ENCODE measurements at places on chromosomes 11 and 22. TPM values are rescaled to one million over a fixed set of nuclear protein-coding genes. Genes with fewer than 3 reads are reported as not detected.
A peak's percentile ranks its signal among the peaks of the same experiment; 100 is the strongest.

- no peak overlapping the region for H3K27ac ChIP-seq
- H3K4me3 ChIP-seq = no peak overlapping the region
- DNase-seq = no peak
- H3K36me3 ChIP-seq = peaks cover 18% of the 10 kb centered on the region
- H3K27me3 ChIP-seq = no peaks in the 10 kb centered on the region
Measured at GRCh38 chr22:19438298-19438697, 6.0 kb downstream of the MRPL40 start.

LRRC74B gene
- 0.12 TPM for total RNA-seq

- H3K27ac ChIP-seq = no peak overlapping the region
- DNase-seq = no peak
- H3K4me1 ChIP-seq = no peaks in the 10 kb centered on the region
Measured at GRCh38 chr11:13260963-13261588, 16.5 kb upstream of the BMAL1 start.

UBQLN3 gene
- 1.9 TPM for total RNA-seq

DNA sequence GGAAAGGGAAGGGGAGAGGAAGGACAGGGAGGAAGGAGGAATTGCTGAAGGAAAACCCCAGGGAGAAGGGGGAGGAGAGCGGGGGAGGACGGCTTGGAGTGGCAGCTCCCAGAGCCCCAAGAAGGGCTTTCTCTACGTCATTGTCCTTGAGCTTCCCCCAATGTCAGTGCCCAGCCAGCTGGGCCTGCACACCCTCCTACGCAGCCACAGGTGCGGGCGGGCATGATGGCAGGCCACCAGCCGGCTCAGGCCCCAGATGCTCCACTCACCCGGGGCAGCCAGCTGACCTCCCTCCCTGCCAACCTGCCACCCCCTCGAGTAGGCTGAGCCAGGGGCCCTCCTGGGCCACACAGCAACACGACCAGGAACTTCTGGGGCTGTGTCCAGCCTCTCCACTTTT lies 11.2 kb downstream of the SYT7 start:
- peaks cover 8% of the 10 kb centered on the region for H3K27me3 ChIP-seq
- DNase-seq = no peak
- no peak overlapping the region for H3K27ac ChIP-seq
- no peaks in the 10 kb centered on the region for H3K36me3 ChIP-seq
- peaks cover 15% of the 10 kb centered on the region for H3K4me1 ChIP-seq

DERL3 gene
- total RNA-seq = 46.9 TPM

CCDC89 gene
- 0.21 TPM for total RNA-seq

HBG2 gene
- total RNA-seq = not detected

DNA sequence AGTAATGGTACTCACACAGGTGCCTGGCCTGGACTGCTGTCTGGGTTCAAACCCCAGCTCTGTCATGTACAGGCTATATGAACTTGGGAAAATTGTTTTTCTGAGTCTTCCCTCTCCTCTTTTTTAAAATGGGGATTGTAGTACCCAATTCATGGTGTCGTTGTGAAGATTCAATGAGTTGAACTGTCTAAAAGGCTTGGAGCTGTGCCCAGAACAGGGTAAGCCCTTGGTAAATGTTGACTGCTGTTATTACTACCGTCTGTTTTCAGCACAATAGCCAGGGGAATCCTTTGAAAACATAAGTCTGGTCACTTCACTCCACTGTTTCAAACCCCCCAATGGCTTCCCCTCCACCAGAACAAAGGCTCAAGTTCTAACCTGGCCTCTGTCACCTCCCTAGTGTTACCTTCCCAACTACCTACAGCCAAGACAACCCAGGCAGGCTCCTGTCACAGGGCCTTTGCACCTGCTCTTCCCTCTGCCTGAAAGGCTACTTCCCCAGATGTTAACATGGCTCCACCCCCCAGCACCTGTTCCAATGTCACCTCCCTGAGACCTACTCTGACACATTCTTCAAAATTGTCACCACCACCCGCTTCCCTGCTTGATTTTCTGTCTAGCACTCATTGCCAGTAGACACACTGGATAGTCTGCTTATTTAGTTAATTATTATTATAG lies 152.8 kb downstream of the CHST1 start:
- H3K36me3 ChIP-seq = no peaks in the 10 kb centered on the region
- DNase-seq = no peak
- no peaks in the 10 kb centered on the region for H3K4me1 ChIP-seq

GRCh38 chr11:34990916-34991315 lies 74.5 kb downstream of the PDHX start:
- no peak overlapping the region for H3K4me3 ChIP-seq
- H3K27ac ChIP-seq = no peak overlapping the region
- DNase-seq = no peak
- peaks cover 6% of the 10 kb centered on the region for H3K4me1 ChIP-seq

- DNase-seq = no peak
- H3K4me1 ChIP-seq = no peaks in the 10 kb centered on the region
- H3K27me3 ChIP-seq = no peaks in the 10 kb centered on the region
- H3K36me3 ChIP-seq = no peaks in the 10 kb centered on the region
- no peak overlapping the region for H3K4me3 ChIP-seq
Measured at GRCh38 chr22:16834971-16835370, 9.8 kb upstream of the XKR3 start.

GRCh38 chr22:30188911-30189310 lies 57.6 kb downstream of the LIF start:
- H3K36me3 ChIP-seq = no peaks in the 10 kb centered on the region
- H3K4me1 ChIP-seq = peaks cover 8% of the 10 kb centered on the region
- H3K4me3 ChIP-seq = no peak overlapping the region
- no peak for DNase-seq
- no peak overlapping the region for H3K27ac ChIP-seq
- peaks cover 4% of the 10 kb centered on the region for H3K27me3 ChIP-seq

DNA sequence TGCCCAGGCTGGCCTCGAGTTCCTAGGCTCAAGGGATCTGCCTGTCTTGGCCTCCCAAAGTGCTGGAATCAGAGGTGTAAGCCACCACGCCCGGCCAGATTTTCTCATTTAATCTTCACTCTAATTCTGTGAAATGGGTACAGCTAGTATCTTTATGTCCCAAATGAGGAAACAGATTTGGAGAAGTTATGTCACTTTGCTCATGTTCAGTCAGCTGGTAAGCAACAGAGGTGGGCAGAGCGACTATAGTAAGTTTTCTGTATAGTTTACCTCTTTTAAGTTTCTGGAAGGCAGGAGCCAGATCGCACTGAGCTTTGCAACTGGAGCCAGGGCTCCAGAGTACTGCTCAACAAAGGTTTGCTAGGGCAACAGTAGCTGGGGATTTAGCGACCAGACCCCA lies 33.2 kb downstream of the RCOR2 start:
- peaks cover 55% of the 10 kb centered on the region for H3K4me1 ChIP-seq
- H3K27ac ChIP-seq = peak overlapping the region; percentile 78

TEX12 gene
- not detected for total RNA-seq

DNA sequence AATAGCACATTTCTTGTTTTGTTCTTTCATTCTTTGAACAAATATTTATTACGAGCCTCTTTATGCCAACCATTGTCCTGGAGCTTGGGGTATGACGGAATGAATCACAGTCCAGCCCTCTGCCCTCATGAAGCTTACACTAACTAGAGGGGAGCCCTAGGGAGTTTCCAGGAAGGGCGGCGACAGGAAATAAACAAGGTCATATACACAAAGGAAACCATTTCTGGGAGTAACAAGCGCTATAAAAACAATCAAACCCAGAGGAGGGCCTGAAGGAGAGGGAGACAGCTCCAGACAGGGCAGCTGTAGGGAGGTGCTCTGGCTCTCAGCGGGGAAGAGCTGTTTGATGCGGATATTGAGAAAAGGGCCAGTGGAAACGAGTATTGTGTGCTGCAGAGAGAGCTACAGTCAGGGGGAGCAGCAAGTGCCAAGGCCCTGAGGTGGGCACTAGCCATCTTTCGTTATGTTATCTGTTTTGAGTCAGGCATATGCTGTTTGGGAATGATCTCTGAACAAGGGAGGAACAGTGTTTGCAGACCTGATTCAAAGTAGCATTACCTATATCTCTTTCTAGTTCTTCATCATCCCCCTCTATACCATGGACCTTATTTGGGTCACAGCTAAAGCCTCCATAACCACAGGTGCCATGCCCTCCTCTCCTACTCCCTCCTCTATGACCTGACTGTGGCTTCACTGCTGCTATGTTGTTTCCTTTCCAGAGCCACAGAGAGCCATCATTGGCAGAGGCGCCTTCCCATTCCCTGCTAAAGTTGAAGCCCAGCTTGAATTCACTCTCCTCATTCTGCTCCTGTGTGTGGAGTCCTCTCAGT lies 15.3 kb upstream of the ZBTB16 start:
- no peak overlapping the region for H3K4me3 ChIP-seq
- no peaks in the 10 kb centered on the region for H3K36me3 ChIP-seq
- peak; percentile 65 for DNase-seq

- DNase-seq = no peak
- no peak overlapping the region for H3K27ac ChIP-seq
- no peak overlapping the region for H3K4me3 ChIP-seq
- H3K4me1 ChIP-seq = no peaks in the 10 kb centered on the region
- no peaks in the 10 kb centered on the region for H3K27me3 ChIP-seq
Measured at GRCh38 chr11:44445500-44446365, 119.7 kb upstream of the CD82 start.

DNA sequence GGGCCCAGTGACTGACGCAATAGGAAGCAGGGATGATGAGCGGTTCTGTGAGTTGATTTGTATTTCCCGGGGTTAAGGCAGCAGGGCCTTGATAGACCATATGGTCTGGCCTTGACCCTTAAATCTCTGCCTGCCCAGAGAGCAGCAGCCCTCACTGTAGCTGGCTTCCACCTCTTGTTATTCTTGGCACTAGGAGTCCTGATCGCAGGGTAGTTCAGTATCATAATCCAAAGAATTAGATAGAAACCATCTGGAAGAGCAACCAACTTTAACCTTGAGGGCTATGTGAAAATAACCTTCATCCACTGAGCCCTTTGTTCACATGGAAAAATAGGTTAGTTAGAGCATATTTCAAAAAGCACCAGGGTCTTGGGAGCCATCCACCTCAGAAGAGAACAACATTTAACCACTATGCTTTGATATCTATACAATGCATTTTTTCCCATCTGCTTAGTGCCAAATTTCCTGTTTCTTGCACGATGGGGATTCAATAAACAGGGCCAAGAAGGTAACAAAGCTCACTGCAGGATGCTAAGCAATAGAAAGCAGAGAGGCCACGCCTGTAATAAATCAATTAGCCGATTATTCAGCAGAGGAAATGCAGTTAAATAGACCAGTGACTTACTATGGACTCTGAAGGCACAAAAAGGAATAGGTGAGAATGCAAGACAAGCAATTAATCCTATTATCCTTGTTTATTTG lies 761.3 kb downstream of the OPCML start:
- no peak overlapping the region for H3K4me3 ChIP-seq
- no peaks in the 10 kb centered on the region for H3K36me3 ChIP-seq
- no peak for DNase-seq

DNA sequence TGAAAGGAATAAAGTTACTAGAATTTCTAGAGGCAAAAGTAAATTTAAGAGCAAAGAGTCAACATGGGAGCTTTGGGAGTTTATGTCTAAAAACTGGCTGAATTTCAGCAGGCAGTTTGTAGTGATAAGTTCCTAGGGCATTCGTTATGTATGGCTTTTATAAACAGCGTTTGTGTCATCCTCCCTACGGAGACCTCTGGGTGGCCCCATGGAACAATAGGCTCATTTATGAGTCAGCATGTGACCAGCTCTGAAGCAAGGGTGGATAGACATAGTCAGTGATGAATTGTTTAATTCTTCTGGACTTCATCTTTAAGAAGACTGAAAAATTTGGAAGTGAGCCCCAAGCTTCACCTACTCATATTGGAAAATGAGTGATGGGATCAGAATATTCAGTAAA lies 37.1 kb downstream of the SVIP start:
- H3K4me3 ChIP-seq = no peak overlapping the region
- H3K36me3 ChIP-seq = no peaks in the 10 kb centered on the region
- no peaks in the 10 kb centered on the region for H3K27me3 ChIP-seq
- no peaks in the 10 kb centered on the region for H3K4me1 ChIP-seq
- peak; percentile 82 for DNase-seq

OSBP2 gene
- 19.4 TPM for total RNA-seq

DNA sequence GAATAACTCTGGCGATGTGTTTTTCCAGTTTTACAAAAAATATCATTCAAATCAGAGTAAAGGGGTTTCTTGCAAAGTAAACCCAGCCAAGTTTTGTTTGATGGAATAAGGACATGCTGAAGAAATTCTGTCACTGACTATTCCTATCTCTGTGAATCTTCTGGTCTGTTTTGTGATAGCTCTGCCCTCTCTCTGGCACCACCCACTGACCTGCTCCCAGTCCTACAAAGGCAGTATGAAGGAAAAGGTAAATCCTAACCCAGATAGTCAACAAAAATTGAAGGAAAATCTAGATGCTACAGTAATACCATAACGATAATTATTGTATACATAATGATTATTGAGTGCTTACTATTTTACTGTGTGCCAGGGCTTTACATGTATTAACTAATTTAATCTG lies 76.3 kb upstream of the TP53AIP1 start:
- H3K4me3 ChIP-seq = no peak overlapping the region
- H3K27ac ChIP-seq = no peak overlapping the region
- H3K27me3 ChIP-seq = no peaks in the 10 kb centered on the region

DNA sequence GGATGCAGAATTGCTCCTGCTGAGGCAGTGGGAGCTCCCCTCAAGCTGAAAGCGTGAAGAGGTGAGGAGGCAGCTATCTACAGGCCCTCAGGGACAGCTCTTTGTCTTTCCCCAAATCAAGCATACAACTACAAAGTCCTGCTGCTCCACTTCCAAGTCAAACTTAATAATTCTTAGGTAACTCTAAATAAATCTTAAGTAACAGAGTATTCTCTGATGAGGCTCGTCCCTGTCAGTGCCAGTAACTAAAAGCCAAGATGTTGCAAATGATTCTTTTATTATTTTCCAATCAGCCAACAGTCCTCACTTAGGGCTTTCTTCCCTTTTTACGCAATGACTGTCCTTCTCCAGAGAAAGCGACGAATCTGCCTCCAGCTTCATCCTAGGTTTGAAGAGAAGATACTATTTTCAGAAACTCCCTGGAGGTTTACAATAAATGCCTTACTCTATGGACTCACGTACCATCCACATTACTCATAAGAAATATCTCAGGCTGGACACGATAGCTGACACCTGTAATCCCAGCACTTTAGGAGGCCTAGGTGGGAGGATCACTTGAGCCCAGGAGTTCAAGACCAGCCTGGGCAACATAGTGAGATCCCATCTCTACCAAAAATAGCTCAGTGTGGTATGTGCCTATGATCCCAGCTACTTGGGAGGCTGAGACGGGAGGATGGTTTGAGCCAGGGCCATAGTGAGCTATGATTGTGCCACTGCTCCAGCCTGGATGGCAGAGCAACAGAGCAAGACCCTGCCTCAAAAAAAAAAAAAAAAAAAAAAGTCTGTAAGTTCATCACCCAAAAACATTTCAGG lies 3.1 kb upstream of the C22orf39 start:
- peak overlapping the region; percentile 10 for H3K27ac ChIP-seq
- DNase-seq = no peak
- peaks cover 10% of the 10 kb centered on the region for H3K4me1 ChIP-seq

- DNase-seq = no peak
- H3K4me1 ChIP-seq = peaks cover 9% of the 10 kb centered on the region
- no peak overlapping the region for H3K27ac ChIP-seq
Measured at GRCh38 chr11:82796998-82797961, 63.6 kb upstream of the FAM181B start.

TTC17 gene
- 103 TPM for total RNA-seq

HYOU1 gene
- 103 TPM for total RNA-seq

All from cardiac muscle cell (in vitro differentiated cells and primary cell).